ENCODE measurements at places on chromosomes 11 and 22.

GRCh38 chr11:8066036-8066910 lies 14.7 kb upstream of the TUB start:
- H3K27ac ChIP-seq = no peak overlapping the region
- DNase-seq = no peak
- H3K36me3 ChIP-seq = no peaks in the 10 kb centered on the region

DNA sequence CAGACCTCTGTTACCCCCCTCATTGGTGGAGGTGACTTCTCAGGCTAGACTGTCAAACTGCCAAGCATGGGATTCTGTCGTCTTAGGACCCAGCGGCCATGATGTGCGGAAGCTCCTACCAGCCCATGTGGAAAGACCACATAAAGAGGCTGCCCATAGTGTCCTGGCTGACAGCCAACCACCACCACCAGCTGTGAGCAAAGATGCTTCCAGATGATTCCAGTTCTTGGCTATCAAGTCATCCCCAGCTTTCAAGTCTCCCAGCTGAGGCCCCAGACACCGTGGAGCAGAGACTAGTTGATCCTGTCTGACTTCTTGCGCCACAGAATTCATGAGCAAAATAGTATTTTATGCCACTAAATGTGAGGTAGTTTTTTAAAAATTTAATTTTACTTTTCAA lies 32.9 kb downstream of the SCUBE1 start:
- no peaks in the 10 kb centered on the region for H3K36me3 ChIP-seq
- no peaks in the 10 kb centered on the region for H3K27me3 ChIP-seq
- H3K4me3 ChIP-seq = no peak overlapping the region
- no peak overlapping the region for H3K27ac ChIP-seq
- H3K4me1 ChIP-seq = no peaks in the 10 kb centered on the region
- no peak for DNase-seq

GRCh38 chr11:100670140-100670539 lies 16.9 kb upstream of the ARHGAP42 start:
- no peak overlapping the region for H3K4me3 ChIP-seq
- no peak for DNase-seq
- no peak overlapping the region for H3K27ac ChIP-seq

- no peak for DNase-seq
- no peaks in the 10 kb centered on the region for H3K4me1 ChIP-seq
- no peak overlapping the region for H3K27ac ChIP-seq
- H3K36me3 ChIP-seq = peaks cover 23% of the 10 kb centered on the region
- no peak overlapping the region for H3K4me3 ChIP-seq
These were observed 24.6 kb upstream of the TESMIN start for GRCh38 chr11:68775951-68776388.

DNA sequence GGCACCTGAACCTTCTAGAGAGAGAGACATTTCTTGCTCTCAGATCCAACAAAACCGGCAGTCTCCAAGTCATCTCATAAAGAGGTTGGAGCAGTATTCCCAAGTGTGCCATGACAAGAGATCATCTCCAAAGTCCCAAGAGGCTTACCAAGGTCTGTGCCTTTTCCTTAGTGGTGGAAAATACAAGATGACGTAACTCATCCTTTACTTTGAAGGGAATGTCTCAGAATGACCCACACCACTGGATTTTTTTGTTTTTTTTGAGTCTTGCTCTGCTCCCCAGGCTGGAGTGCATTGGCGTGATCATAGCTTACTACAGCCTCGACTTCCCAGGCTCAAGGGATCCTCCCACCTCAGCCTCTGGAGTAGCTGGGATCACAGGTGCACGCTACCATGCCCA lies 71.0 kb upstream of the SLC22A12 start:
- no peak overlapping the region for H3K4me3 ChIP-seq
- H3K27ac ChIP-seq = no peak overlapping the region
- H3K4me1 ChIP-seq = no peaks in the 10 kb centered on the region
- H3K36me3 ChIP-seq = no peaks in the 10 kb centered on the region
- no peak for DNase-seq
- peaks cover 20% of the 10 kb centered on the region for H3K27me3 ChIP-seq

DNA sequence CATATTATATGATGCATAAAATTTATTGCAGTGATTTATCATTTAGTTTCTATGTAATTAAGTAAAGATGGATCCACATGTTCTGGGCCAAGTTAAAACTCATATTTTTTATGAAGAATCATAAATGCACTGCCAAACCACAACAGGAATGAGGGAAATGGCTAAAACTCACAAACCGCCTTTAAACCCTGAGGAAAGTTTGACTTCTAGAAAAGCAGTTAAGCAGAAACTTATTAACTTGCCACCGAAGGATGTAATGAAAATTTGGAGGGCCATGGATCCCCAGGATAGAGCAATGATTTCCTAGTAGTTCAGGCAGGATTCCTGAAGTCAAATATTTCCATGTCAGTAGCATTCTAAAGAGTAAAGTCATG lies 218.3 kb upstream of the CTSC start:
- H3K36me3 ChIP-seq = no peaks in the 10 kb centered on the region
- peaks cover 3% of the 10 kb centered on the region for H3K4me1 ChIP-seq
- no peak overlapping the region for H3K4me3 ChIP-seq
- H3K27me3 ChIP-seq = no peaks in the 10 kb centered on the region
- DNase-seq = no peak

DNA sequence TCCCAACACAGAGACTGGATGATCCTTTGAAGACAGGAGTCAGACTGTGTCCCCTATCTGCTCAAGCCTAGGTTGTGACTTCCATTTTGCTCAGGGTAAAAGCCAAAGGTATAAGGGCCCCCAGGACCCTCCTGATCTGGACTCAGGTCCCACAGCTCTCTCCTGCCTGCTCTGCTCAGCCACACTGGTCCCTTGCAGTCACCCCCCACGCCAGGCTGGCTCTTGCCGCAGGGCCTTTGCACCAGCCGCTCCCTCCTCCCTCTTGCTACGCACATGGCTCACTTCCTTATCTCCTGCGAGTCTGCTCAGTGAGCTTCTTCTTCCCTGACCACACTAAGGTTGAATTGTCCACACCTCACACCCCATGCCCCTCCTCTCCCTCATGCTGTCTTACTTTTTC lies 28.4 kb upstream of the CACNG2 start:
- H3K36me3 ChIP-seq = no peaks in the 10 kb centered on the region
- no peak overlapping the region for H3K27ac ChIP-seq
- H3K4me3 ChIP-seq = no peak overlapping the region
- no peaks in the 10 kb centered on the region for H3K4me1 ChIP-seq
- DNase-seq = no peak

DNA sequence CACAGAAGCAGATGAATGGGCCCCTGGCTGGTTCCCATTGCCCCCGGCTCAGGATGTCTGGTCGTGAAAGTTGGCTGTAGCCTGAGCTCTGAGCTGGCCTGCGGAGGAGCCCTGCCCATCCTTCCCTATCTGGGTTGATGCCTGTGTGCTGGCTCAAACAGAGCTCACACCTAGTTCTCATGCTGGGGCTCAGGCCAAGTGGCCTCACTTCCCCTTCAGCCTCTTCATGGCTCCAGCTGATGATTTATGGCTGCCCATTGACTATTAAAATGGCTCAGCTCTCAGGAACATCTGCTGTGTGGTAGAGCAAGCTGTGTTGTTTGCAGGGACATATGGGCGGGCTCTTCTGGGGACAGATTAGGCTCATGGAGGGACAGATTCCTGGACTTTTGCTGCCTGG lies 64.7 kb downstream of the ADAMTS15 start:
- H3K27ac ChIP-seq = no peak overlapping the region
- DNase-seq = no peak
- no peak overlapping the region for H3K4me3 ChIP-seq
- no peaks in the 10 kb centered on the region for H3K4me1 ChIP-seq

DNA sequence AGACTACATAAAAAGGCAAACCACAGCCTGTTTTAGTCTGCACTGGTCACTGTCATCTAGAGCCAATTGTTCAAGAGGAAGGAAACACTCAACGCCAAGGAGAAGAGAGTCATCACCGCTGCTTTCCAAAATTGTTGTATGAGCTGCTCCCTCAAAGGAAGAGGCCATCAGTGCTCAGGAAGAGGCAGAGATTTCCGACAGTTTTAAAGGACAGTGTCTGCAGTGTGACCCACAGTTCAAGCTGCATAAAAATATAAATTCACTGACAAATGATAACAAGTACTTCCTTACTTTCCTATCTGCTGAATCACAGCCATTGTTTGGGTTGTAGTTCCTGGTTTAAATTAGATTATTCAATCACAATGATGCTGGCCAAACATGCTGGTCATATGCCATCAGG lies 16.4 kb downstream of the PRCP start:
- no peak overlapping the region for H3K4me3 ChIP-seq
- H3K36me3 ChIP-seq = no peaks in the 10 kb centered on the region
- H3K27me3 ChIP-seq = no peaks in the 10 kb centered on the region
- no peak overlapping the region for H3K27ac ChIP-seq
- H3K4me1 ChIP-seq = no peaks in the 10 kb centered on the region

DNA sequence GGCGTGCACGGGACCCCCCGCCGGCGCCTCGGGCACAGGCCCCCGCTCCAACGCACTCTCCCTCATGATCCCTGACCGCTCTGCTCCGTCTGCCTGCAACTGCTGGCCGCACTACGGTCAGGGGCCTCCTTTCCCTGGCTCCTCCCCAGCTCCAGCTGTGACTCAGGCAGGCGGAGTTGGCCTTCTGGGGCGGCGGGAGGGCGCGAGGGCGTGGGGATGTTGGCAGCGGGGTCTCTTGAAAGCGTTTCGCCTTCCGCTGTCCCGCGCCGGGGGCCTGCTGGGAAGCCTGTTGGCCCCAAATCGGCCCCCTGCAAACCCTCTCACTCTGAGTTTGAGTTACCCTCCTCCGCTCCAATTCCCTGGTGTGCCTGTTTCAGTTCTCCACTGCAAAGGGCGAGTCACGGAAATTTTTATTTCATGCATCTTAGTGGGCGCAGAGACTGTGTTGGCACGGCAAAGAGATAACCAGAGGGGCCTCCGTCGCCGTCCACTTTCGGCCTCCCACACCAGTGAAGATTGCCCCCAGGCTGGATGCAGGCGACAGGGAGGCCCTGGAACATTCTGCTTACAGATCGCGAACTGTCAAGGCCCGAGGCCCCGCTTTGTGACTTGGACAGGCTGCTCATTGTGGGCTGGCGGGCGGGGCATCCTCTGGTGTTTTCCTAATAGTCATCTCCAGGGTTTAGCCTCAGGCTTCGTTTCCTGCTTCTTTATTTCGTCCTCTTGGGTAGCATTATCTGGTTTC lies at the start of gene CAVIN3:
TSS of gene CAVIN3 (minus strand) at position 91 of the 745 bp plus-strand sequence. CDS start at position 66, 25 bp downstream.
- no peaks in the 10 kb centered on the region for H3K36me3 ChIP-seq
- peaks cover 50% of the 10 kb centered on the region for H3K4me1 ChIP-seq
- peak within 1 kb of the TSS; percentile 89 for H3K27ac ChIP-seq
- H3K4me3 ChIP-seq = peak within 1 kb of the TSS; percentile 65

DNA sequence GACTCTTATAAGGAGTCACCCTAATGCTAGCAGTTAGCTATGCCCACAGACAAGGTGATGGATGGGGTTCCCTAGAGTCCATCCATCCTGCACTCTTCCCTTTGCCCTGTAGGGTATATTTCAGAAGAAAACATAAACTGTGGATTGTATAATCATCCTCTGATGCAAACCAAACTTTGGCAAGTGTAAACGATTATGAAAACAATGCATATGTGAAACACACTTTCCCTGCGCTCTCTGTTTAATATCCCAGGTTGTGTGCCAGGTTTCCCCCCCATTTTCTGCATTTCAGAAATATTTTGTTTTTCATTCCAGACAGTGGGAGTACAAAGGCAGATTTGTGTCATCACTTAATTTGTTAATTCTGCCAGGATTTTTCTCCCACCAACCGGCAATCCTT lies 110.0 kb downstream of the LDLRAD3 start:
- no peaks in the 10 kb centered on the region for H3K27me3 ChIP-seq
- H3K27ac ChIP-seq = no peak overlapping the region
- H3K36me3 ChIP-seq = no peaks in the 10 kb centered on the region
- H3K4me1 ChIP-seq = no peaks in the 10 kb centered on the region

DNA sequence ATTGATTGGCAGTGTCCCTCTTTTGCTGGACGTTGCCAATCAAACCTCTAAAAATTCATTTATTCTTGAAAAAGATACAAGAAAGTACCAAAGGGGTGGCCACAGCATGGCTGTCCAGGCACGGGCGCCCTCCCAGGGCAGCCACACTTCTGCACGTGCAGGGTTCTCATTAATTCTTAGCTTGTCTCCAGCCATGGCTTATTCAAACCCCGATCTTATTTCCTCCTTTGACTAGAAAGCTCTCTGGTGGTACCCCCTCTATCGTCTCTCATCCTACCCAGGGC lies 123.9 kb downstream of the CTTN start:
- DNase-seq = no peak
- H3K36me3 ChIP-seq = no peaks in the 10 kb centered on the region
- H3K27ac ChIP-seq = no peak overlapping the region
- H3K27me3 ChIP-seq = peaks cover 10% of the 10 kb centered on the region

- H3K27me3 ChIP-seq = no peaks in the 10 kb centered on the region
- H3K4me1 ChIP-seq = no peaks in the 10 kb centered on the region
- H3K36me3 ChIP-seq = no peaks in the 10 kb centered on the region
- DNase-seq = no peak
- no peak overlapping the region for H3K27ac ChIP-seq
- H3K4me3 ChIP-seq = no peak overlapping the region
These were observed 36.3 kb downstream of the YWHAH start for GRCh38 chr22:31980628-31981027.

DNA sequence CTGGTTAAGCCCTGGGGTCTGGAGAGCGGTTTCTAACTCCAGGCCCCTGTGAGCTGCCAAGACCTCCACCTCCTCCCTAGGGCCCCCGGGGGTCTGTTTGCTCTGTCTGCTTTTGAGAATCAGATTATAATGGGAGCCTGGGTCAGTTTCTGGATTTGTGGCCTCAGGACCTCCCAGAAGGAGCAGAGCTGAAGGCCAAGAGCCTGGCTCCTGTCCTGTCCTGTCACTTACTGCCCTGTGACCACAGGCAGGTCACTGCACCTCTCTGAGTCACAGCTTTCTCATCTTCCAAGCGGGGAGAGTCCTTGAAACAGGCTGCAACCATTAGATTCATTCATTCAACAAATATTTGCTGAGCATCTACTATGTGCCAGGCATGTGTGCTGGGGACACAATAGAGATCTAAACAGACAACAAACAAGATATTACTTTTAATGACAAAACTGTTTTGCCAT lies 87.3 kb upstream of the FGF3 start:
- no peaks in the 10 kb centered on the region for H3K36me3 ChIP-seq
- H3K27me3 ChIP-seq = no peaks in the 10 kb centered on the region
- no peak overlapping the region for H3K27ac ChIP-seq

- peaks cover 3% of the 10 kb centered on the region for H3K36me3 ChIP-seq
- H3K4me3 ChIP-seq = no peak overlapping the region
- H3K27ac ChIP-seq = no peak overlapping the region
- no peaks in the 10 kb centered on the region for H3K27me3 ChIP-seq
These were observed 9.3 kb downstream of the RPL3 start for GRCh38 chr22:39309881-39310714.

DNA sequence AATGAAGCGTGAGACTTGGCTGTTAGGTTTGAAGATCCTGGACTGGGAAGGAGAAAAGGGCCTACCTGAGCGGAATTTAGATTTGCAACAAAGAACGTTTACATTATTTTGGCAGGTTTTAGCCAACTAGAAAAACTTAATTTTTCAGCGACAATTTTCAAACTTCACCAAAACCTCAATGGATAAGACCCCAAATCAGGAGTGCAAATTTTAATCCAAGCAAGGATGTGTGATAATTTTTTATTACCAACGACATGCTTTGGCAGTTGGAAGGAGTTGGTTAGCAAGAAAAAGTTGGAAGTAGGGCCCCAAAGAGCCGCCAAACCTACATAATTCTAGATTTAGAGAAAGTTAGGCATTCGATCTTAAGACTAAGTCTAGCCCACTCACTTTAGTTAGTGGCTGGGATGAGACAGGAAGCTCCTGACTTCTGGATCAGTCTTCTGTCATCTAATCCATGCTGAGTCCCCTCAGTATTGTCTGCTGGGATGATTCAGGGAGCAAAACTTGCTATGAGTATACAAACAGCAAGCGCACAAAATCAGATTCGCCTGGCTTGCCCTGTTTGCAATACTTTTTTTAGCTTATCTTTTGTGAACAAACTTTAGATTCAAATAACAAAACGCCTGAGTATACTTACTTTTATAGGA lies 787 bp upstream of the RDX start:
- H3K27me3 ChIP-seq = no peaks in the 10 kb centered on the region
- peaks cover 40% of the 10 kb centered on the region for H3K4me1 ChIP-seq
- H3K27ac ChIP-seq = peak overlapping the region; percentile 98
- peak overlapping the region; percentile 83 for H3K4me3 ChIP-seq
- H3K36me3 ChIP-seq = no peaks in the 10 kb centered on the region

Measured in tibial nerve (tissue), 4 donors.